ENCODE measurements at places on chromosomes 4 and X.

DNA sequence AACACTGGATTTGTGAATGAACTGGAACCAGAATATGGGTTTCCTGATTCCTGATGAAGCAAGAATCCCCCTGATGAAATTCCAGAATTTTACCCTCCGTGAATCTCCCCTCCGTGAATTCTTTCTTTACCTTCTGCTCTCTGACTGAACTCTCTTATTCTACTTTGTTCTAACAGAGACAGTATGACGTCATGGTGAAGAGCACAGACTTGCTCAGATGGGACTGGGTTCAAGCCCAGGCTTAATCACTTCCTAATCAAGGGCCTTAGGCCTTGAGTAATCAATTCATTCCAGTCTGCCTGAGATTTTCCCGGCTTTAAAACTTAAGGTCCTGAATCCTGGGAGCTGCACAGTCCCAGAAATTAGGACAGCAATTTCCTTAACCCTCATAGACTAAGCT is 64.5 kb downstream of the IQCM start:
- no peak for DNase-seq

- DNase-seq = no peak
These were observed 69.3 kb downstream of the HHIP start for GRCh38 chr4:144715230-144715629.

DNA sequence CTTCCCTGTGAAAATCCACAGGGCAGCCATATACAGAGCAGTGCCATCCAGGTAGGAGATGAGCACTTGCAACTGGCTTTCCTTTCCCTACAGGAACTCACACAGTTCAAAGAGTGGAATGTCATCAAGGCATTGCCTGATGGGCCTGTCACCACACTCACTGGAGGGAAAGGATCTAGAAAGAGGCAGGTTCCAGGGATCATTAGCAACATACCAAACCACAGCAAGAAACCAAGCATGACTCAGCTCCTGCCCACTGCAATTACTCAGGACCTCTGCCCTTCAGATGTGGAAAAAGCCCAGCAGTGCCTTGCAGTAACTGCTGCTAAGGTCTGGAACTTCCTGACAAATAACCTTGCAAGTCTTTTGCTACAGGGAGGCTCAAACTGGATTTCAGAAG is 101.2 kb downstream of the ZNF674 start:
- DNase-seq = peak; percentile 37

DNA sequence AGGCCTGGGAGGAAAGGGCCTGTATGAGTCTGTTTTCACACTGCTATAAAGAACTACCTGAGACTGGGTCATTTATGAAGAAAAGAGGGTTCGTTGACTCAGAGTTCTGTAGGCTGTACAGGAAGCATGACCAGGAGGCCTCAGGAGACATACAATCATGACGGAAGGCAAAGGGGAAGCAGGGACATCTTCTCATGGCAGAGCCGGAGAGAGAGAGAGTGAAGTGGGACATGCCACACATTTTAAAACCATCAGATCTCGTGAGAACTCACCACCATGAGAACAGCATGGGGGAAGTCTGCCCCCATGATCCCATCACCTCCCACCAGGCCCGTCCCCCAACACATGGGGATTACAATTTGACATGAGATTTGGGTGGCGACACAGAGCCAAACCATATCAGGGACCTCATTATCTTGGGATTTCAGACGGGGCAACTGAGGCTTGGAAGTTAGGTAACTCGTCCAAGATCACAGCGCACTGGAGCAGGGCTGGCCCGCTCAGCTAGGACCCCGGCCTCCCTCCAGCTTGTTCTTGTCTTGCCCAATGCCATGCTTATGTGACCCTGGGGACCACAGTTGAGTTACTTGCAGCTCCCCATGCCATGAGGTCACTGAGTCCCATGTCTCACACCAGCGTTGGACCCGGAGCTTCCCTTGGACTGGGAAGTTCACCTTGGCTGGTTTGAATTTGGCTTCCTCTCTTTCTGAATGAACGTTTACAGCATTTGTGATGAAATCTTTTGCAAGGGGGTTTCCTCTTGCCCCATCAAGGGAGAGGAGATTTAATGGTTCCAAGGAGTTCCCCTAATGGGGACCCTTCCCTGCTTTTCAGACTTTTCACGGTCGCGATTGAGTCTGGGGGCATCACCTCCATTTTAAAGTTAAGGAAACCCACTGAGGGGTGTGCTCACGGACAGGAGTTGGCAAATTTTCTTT is 18.1 kb downstream of the HTRA3 start:
- DNase-seq = no peak

GRCh38 chrX:13750812-13751211 is 16.3 kb downstream of the OFD1 start:
- DNase-seq = no peak

GRCh38 chr4:94525993-94526728 is 74.4 kb downstream of the PDLIM5 start:
- DNase-seq = no peak

GRCh38 chrX:42096265-42096920 is 173.0 kb upstream of the CASK start:
- no peak for DNase-seq

DNA sequence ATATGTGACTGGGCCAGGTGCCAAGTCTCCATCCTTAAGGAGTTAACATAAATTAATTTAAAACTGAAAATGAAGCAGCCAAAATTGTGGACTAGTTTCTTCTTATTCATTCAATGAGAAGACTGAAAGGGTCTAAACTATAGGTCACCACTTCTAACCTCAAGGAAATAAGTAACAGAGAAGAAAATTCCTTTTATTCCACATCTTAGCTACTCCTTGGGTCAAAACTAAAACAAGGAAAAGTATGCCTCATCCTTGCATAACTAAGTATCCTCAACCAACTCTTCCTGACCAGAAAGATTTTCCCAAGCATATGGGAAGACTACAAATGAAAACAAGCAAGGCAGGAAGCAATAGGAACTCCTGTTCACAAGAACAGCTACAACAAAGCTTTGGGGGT is 71.2 kb downstream of the ZNF827 start:
- DNase-seq = no peak

DNA sequence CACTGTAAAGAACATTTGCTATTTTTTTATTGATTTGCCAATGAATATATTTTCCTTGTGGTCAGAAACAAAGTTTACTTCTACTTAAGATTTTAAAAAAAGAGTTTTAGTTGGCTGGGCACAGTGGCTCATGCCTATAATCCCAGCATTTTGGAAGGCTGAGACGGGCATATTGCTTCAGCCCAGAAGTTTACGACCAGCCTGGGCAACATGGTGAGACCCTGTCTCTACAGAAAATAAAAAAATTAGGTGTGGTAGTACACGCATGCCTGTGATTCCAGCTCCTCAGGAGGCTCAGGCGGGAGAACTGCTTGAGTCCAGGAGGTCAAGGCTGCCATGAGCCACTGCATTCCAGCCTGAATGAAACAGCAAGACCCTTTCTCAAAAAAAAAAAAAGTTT is 36.8 kb downstream of the LRP2BP start:
- no peak for DNase-seq

DNA sequence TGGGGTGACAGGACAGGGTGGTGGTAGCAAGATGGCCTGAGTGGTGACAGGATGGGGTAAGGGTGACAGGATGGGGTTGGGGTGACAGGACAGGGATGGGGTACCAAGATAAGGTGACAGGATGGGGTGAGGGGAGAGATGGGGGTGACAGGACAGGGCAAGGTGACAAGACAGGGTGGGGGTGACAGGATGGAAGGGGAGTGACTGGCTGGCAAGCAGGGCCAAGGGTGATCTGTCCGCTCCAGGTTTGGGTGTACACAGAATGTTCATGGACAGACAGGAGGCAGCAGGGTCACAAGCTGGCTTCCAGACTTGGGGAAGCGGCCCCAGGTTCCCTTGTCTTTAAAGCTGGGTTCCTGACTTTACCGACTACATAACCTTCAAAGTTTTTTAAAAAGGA is 23.3 kb downstream of the RNF212 start:
- no peak for DNase-seq

GRCh38 chr4:8291036-8291682 is 21.6 kb downstream of the HTRA3 start:
- DNase-seq = no peak

- peak; percentile 42 for DNase-seq
These were observed 348.7 kb upstream of the HAND2 start for GRCh38 chr4:173878701-173879100.

- peak; percentile 36 for DNase-seq
These were observed 5.3 kb downstream of the APOO start for GRCh38 chrX:23902419-23902818.

DNA sequence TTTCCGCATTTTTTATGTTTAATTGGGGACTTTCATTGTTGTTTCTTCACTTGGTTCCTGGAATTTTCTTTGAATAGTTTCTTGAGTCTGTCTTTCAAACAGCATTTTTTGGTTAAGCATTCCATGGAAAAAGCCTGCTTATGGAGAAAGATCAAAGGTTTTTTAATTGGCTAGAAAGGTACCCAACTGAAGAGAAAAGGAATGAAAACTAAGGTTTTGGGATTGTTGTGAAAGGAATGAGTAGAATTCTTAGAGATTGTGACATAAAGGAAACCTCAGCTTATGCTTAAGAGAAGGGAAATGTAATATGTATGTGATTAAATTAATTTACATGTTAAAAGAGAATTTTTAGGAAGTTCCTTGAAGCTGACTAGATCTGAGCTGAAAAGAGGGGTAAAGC is 82.8 kb downstream of the CCKAR start:
- no peak for DNase-seq

DNA sequence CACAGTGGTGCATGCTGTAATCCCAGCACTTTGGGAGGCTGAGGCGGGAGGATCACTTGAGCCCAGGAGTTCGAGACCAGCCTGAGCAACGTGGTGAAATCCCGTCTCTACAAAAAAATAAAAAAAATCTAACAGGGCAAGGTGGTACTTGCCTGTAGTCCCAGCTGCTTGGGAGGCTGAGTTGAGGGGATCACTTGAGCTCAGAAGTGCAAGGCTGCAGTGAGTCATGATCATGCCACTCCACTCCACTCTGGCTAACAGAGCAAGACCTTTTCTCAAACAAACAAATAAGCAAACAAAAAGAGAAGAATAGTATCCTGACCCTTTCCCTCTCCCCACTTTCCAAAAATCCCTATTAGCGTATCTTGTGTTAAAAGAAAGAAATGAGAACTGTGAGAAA is 52.7 kb downstream of the NPY1R start:
- DNase-seq = no peak
